A549 treated with AZD2906 at 1 μM for 4 hours (cell line): ENCODE measurements at places on chromosomes 16 and 17. TPM values are rescaled to one million over a fixed set of nuclear protein-coding genes. Genes with fewer than 3 reads are reported as not detected.

GCGR gene
- 0.14 to 0.55 TPM (median 0.34 TPM) in 5 replicates for total RNA-seq

PRAC2 gene
- not detected in 5 replicates for total RNA-seq

CCNF gene
- 20.2 to 23.1 TPM (median 21.1 TPM) in 5 replicates for total RNA-seq

MSL1 gene
- 59.7 to 64.8 TPM (median 63.1 TPM) in 5 replicates for total RNA-seq

FAM20A gene
- total RNA-seq = 0.03 to 0.15 TPM (median 0.11 TPM) in 4 of 5 replicates, not detected in the other

GOT2 gene
- 168 to 181 TPM (median 173 TPM) in 5 replicates for total RNA-seq

SCO1 gene
- total RNA-seq = 49.3 to 57.9 TPM (median 56.1 TPM) in 5 replicates

TMEM92 gene
- total RNA-seq = 14.3 to 19.6 TPM (median 17.0 TPM) in 5 replicates

CDRT15L2 gene
- total RNA-seq = not detected in 5 replicates

ASB16 gene
- 0.07 TPM in 3 of 5 replicates, not detected in the others for total RNA-seq

SMIM36 gene
- not detected in 5 replicates for total RNA-seq
